ENCODE measurements at places on chromosomes 5 and 9.

- DNase-seq = no peak
Observed at GRCh38 chr5:36105819-36106218, 39.1 kb upstream of the UGT3A2 start.

- no peak for DNase-seq
Observed at GRCh38 chr9:108158236-108158995, 668.8 kb upstream of the KLF4 start.

DNA sequence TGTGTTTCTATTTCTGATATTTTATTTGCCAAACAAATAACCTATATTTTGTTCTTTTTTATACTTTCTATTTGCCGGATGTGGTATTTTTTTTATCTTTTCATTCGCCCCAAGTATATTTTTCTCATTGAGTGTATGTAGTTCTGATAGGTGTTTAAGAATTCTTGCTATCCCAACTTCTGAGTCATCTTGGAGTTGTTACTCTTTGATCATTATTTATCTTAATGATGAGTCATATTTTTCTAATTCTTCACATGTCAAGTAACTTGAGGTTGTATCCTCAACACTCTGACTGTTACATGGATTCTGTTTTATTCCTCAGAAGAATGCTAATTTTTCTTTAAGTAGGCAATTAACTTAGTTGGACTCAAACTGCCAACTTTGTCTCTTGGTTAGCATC lies 498.1 kb downstream of the TLE1 start:
- DNase-seq = no peak

DNA sequence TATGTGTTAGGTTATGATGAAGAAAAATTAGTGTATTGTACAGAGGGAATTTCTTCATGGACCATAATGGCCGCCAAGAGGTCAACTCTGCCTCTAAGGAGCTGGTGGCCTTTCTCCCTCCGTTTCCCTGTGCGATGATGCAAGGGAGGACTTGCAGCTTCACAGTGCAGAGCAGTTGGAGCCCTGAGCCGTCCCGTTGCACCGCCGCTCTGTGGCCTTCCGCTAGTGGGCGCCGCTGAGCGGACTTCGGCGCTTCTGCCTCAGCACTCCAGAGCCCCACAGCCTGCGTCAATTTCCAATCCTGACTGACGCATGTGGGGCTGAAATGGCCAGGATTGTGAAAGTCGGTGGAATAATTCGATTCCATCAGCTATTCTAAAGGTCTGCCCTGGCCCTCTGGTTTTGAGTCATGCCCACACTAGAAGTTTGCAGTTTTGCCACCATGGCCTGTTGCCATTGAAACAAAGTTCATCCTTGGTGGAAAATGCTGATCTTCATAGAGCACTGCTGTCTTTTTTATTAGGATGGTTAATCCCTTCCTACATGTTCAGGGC lies 22.7 kb upstream of the LECT2 start:
- DNase-seq = peak; percentile 59

- no peak for DNase-seq
Observed at GRCh38 chr5:154410786-154411185, 35.0 kb upstream of the SAP30L start.

DNA sequence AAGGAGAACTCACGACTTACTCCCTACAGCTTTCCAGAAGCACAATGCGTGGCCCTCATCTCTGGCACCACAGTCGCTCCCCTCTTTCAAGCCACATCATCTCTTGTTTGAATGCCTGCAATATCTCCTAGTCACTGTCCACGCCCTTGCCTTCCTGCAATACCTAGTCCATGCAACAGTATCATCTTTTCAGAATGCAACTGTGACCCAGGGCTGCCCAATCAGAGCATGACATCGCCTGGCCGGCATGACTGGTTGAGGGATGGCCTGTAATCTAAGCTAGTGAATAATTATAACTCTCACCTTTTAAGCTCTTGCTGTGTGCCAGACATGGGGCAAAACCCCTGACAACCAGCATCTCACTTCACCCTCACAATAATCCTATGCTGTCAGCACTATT lies 52.5 kb upstream of the CPEB4 start:
- DNase-seq = no peak

- DNase-seq = no peak
Observed at GRCh38 chr5:67197536-67197935, 937 bp upstream of the CD180 start.

DNA sequence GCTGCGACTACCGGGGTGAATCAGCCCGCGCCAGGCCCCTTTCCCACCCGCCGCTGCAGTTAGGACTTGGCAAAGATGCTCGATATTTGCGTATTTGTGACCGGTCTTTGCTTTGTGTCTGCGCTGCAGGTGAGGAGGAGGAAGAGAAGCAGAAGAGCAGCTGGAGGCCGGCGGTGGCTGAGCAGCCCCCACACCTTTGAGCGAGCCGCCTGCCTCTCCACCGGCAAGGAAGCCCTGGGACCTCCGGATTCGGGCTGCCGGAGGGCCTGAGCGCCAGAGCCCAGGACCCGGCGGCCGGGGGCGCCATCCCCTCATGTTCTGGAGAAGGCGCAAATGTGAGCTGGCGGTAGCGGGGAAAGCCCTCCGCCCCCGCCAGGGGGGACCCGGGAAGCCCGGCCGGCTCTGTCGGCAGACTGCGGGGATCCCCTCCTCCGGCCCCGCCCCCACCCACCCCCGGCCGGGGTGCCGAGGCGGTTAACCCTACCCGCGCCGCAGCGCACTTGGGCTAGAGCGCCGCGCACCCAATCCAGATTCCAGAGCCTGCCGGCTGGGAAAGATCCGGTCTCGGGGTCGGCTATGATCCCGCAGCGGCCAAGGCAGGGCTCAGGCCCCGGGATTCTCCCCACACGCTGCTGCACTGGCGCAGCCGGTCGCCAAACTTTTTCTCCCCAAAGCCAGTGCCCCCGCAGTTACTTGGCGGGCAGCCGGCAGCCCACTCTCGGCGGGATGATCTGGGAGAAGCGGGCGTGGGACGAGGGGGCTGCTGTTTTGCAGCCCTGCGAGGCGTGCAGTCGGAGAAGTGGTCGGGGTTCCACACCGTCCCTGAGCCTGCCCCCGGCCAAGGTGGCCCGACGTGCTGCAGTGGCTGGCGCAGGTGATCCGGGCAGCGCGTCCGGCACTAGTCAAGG lies 800 bp upstream of the KCNN2 start:
- DNase-seq = no peak

Measured in stimulated activated CD4-positive, alpha-beta T cell treated with anti-CD3 and anti-CD28 coated beads, Interleukin-2, amount 100 ng/mL, for 48 hours (primary cell).